ENCODE measurements at places on chromosomes 5 and 9.

- no peak for DNase-seq
These were observed 35.9 kb downstream of the CEP120 start for GRCh38 chr5:123387313-123387712.

GRCh38 chr9:131272212-131272611, 4.1 kb downstream of the FAM78A start:
- DNase-seq: peak; percentile 43

DNA sequence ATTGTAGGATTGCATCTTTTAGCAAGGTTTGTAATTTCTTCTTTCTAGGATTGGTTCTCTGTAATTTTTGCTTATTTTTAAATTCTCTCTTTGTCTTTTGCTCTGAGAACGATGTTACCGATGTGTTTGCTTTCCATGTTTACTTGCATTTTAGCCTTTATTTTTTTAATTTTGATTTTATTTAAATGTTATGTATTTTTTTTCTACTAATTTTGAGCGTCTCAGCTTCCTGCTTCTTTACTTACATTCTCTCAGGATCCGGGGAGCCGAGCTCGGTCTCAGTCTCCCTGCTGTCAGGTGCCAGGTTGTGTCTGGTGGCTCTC, 20.9 kb downstream of the ANXA2R start:
- DNase-seq: no peak

GRCh38 chr5:109693535-109694400, 4.0 kb downstream of the MAN2A1 start:
- no peak for DNase-seq

- DNase-seq: no peak
These were observed 65.5 kb upstream of the GLRX start for GRCh38 chr5:95887977-95888376.

GRCh38 chr9:9914174-9914573, 698.6 kb downstream of the PTPRD start:
- no peak for DNase-seq

- no peak for DNase-seq
These were observed 52.2 kb upstream of the CKMT2 start for GRCh38 chr5:81180780-81181460.

DNA sequence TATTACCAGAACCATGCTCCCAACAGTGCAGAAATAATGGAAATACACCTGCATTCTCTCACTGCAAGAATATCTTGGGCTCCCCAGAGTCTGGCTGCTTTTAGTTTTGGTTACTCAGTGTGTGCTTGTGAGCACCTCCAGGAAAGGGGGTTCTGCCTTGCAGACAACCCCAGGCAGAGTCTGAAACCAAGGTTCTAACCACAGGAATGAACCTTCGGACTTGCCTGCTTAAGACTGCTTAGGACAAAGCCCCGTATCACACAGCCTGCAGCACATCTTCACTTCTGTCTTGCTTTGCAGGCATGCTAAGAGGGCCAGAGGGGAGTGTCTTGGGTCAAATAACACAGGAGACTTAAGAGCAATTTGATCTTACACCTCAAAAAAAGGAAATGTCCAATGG, 94.8 kb upstream of the SPATA31C2 start:
- DNase-seq: no peak

DNA sequence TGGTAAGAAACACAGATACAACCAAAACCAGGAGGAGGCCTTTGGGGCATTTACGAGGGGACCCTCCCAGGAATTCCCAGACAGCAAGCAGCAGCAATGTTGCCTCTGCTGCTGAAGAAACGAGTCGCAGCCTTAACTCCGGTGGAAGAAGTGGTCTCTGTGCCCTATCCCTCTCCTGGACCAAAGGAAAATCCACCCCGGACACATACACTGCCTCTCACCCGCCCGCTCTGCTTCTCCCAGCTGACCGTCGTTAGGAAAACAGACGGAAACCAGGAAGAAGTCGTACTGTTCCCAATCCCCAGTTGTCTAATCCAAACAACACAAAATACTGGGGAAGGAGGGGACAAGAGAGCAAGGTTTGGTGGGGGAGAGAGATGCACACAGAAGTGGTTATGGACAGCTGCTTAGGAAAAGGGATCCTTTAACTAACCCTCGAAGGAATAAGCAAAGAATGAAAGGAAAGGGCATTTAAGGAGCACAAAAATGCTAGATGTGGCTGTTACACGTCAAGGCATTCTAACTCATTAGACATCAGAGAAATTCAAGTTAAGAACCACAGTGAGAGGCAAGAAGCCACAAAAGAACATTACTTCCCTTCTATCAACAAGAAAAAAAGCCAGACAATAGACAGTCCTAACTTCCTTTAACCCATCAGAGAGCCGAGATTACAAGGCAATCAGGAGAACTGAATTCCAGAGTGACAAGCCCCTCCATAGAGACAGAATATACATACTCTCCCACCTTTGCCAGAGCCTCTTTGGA, 71.9 kb downstream of the ACTL7B start:
- DNase-seq: no peak

DNA sequence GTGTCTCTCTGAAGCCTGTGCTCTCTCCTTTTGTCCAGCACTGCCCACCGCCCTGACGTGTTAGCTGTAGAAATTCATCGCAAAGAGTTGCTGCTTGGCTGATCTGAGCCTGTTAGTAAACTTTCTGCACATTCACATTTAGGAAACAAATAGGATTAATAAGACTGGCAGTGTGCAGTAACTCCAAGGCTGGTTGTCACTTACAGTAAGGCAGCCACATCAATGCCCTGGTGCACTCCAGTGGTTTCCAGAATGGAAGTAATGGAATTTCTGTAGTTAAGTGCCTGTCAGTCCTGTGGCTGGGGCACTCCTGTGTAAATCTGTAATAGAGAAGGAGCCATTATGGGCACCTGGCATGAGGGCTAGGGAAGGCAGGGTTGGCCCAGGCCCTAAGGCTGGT, 70.6 kb downstream of the DOCK2 start:
- no peak for DNase-seq

- DNase-seq: no peak
These were observed 148.3 kb downstream of the ESM1 start for GRCh38 chr5:54837093-54837492.

- no peak for DNase-seq
These were observed 509.3 kb downstream of the NR2F1-AS1 start for GRCh38 chr5:93071710-93072109.

- DNase-seq: no peak
These were observed 9.4 kb downstream of the CCDC180 start for GRCh38 chr9:97316904-97317303.

- no peak for DNase-seq
These were observed 83.9 kb upstream of the SLCO6A1 start for GRCh38 chr5:102582696-102583095.

DNA sequence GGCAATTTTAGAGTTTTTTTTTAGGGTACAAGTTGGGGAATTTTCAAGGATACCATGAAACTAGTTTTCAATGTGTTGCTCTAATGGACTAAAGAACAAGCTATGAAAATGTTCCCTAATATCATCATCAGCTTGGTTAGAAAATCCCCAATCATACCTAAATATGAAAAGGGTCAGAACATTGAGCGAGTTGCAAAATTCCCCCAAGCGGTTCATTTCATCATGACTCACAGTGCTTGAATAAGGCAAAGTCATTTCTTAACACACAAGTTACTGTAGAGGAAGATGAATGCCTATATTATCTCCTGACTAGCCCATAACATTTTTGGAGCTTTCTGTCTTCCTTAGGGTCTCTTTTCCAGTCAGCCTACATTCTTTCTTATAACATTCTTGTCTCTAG, 62.7 kb downstream of the ST8SIA4 start:
- DNase-seq: peak; percentile 80

- DNase-seq: no peak
These were observed 8.6 kb downstream of the G3BP1 start for GRCh38 chr5:151780348-151780747.

DNA sequence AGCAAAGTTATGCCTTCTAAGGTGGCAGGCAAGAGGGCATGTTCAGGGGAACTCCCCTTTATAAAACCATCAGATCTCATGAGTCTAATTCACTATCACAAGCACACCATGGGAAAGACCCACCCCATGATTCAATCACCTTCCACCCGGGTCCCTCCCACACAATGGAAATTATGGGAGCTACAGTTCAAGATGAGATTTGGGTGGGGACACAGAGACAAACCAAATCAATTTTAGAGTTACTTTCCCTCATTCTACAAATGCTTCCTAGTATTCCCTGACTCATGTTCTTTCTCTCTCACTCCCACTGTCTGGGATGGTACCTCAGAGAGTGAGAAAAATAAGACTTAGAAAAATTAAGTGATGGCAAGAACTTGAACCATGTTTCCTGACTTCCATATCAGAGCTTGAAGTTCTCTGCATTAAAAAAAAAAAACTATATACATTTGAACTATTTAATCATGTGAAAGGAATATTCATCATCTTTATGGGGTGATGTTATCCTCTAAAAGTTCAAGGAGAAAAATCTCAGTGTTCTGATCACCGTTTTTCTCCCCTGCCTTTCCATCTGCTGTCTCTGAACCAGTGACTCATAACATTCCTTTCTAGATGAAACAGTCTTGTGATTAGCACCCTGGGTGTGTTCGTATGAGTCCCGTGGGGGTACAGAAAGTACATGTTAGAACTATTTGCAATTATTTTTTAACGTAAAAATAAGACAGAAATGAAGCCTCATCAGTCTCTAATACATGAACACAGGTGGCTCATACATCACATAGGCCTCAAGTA, 282.9 kb downstream of the SLF1 start:
- DNase-seq: peak; percentile 38

- DNase-seq: no peak
These were observed 78.0 kb downstream of the OTULIN start for GRCh38 chr5:14742498-14742897.

GRCh38 chr5:116650544-116650943, 75.9 kb upstream of the SEMA6A start:
- no peak for DNase-seq

DNA sequence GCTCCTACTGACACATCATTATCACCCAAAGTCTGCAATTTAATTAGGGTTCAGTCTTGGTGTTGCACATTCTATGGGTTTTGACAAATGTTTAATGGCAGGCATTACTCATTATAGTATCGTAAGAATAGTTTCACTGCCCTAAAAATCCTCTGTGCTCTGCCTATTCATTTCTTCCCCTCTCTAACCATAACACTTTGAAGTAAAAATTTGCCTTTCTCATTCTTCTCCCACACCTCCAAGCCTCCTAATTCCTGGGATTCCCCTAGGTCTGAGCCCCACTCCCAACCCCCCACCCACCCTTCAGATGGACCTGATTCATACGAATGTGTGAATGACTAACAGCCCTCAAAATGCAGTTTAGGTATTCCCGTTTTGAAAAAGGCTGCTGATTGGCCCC, 18.4 kb downstream of the ENC1 start:
- peak; percentile 54 for DNase-seq

Measured in activated CD4-positive, alpha-beta T cell treated with anti-CD3 and anti-CD28 coated beads, Interleukin-2, Interleukin-6, amounts not matched to agents 100 ng/mL and 50 ng/mL, durations not matched to agents 16 hours and 8 hours (primary cell).